NCI-H2081 (cell line): ENCODE measurements at places on chromosomes 6 and 20.

DNA sequence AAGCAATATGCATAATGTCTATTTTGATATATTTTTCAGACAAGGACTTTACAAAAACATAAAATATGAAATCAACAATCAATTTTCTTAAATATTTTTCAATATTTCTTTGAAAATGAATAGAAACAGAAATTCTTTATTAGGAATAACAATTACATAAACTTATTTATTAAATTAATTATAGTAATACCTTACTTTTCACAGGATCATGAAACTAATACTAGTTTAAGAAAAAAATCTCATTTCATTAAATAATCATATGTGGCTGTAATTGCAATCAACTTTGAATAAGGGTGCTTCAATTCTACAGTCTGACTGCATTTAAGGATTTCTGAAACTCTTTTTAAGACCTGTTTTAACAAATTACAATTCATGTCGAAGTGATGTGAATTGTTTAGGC is 26.6 kb downstream of the EPHA7 start:
- DNase-seq = no peak

- DNase-seq = no peak
Observed at GRCh38 chr6:160218810-160219209, 39.8 kb downstream of the SLC22A2 start.

GRCh38 chr20:59007665-59008511 is 834 bp upstream of the CTSZ start:
- no peak for DNase-seq

GRCh38 chr6:148242180-148242579 is 100.5 kb upstream of the SASH1 start:
- DNase-seq = no peak
